ENCODE measurements at places on chromosomes 16 and 17. TPM values are rescaled to one million over a fixed set of nuclear protein-coding genes. Genes with fewer than 3 reads are reported as not detected.

DNA sequence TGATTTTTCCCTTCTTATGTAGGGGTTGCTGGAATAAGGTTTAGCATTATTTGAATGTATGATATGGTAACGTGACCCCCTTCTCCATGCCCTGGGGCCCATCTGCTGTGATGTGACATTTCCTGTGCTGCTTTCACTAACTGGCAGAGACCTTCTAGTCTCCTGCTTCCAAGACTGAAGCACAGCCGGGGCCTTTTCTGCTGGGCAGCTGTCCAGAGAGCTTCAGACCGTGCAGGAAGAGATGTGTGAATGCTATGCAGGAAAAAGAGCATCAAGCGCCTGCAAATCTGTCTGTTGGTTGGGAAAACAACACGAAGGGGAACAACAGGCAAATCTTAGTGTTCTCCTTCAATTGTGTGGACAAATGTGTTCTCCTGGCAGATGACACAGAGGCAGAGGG lies 128.5 kb downstream of the SPACA3 start:
- DNase-seq = no peak

DNA sequence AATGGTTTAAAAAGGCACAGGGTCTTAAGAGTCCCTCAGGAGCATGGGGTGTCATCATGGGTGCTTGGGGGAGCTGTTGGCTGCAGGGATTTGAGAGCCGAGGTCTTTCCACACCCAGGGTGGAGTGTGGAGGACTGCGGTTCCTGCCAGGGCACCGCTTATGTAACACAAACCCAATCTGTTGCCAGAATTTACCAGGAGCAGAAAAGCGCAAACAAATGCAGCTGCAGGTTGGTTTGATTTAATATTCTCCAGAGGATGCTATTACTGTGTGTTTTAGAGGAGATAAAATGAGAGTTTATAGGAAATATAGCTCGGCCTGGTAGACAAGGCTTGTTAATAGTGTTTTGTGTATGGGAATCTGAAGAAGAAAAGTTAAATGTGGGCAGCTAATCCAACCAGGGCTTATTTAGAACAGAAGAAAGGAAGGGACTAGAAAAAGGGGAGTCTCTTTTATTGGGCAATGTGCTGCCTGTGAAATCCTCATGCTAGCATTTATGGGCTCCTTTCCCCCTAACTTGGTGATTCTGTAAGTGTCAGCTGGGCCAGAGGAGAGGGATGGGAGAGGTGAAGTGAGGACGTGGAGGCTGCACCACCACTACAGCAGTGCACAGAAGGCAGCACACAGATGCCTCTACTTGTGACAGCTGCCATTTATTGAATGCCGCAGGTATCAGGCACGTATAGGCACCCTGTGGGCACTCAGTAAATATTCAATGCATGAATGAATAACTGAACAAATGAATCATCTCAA lies 174.7 kb downstream of the KATNIP start:
- no peak for DNase-seq

DNA sequence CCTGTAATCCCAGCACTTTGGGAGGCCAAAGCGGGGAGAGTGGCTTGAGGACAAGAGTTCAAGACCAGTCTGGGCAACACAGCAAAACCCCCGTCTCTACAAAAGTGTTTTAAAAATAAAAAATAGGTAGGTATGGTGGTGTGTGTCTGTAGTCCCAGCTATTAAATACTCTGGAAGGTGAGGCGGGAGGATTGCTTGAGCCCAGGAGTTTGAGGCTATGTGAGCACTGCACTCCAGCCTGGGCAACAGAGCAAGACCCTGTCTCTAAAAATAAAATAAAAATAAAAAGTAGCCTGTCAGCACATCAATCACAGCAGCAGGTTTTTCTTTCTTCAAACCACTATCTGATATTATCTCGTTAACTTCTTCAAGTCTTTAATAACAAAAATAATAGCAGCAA lies 1.6 kb downstream of the USP31 start:
- DNase-seq = no peak

GRCh38 chr16:822909-823297 lies 22.4 kb upstream of the GNG13 start:
- DNase-seq = no peak

DNA sequence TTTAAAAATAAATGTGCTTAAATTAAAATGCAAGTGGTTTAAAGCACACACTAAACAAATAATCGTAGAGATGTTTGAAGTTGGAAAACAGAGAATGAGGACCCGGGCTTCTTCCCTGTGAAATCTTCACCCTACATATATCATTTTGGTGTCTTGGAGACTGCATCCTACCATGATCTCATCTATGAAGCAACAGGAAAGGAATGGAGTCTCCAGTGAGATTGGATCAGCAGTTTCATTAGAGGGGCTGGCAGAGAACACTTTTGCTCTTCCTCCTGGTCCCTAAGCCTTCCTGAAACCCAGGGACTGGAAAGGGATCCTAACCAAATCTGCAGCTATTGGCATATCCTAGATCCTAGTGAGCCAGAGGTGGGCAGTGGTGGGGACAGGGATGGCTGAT lies 85.0 kb downstream of the GRIN2A start:
- DNase-seq = no peak

DNA sequence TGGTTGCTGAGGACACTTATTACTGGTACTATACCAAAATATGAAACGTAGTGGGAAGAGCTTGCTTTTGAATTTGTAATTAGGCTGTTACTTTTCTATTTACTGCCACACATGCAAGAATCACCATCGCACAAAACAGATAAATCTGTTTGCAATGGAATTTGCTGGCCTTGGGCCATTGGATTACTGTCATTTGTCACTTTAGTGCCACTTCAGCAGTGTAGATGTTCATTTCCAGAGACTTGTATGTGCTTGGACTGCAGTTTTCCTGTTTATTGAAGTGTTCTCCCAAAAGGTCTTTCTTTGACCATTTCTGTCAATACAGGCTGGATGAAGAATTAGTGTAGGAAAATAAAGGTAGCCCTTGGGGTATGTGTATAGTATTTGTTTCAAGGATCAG lies 4.5 kb downstream of the USP10 start:
- no peak for DNase-seq

DNA sequence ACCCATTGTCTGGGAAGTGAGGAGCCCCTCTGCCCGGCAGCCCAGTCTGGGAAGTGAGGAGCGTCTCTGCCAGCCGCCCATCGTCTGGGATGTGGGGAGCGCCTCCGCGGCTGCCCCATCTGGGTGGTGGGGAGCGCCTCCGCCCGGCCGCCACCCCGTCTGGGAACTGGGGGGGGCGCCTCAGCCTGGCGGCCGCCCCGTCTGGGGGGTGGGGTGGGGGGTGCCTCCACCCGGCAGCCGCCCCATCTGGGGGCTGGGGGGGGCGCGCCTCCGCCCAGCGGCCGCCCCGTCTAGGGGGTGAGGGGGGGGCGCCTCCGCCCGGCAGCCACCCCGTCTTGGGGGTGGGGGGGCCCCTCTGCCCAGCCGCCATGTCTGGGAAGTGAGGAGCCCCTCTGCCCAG lies 78.4 kb downstream of the RPGRIP1L start:
- DNase-seq = no peak

DNA sequence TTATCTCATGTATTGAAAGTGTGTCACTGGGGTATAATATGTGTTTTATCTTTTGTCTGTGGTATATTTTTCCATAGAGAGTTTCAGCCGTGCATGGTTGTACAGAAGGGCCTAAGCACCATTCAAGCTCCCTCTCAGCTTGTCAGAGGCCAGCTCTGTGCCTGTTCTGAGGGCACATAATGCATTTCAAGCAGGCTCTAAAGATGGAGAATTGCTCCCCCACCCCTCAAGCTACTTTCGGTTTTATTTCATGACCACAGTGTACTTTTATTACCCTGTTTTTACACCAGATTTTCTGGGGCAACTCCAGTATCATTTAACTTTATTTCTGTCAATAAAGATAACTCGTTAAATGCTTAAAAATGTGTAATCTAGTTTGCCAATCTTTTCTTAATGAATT lies 131.7 kb downstream of the SHISA6 start:
- no peak for DNase-seq

DNA sequence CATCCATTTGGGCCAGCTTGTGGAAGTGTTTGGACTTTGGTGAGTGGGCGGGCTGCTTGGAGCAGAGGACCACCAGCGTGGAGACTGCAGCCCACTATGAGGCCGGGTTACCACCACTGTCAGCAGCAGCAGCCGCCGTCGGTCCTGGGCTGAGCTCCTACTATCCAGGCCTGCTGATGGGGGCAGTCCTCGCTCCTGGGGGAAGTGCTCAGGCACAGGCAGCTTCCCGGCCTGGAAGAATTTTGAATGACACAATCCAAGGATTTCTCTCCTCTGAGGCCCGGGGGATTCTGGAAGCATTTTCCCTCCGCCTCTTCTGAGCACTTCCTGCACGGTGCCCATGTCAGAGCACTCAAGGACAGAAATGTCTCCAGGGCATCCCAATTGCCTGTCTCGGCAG lies 5.3 kb upstream of the NOD2 start:
- no peak for DNase-seq

DNA sequence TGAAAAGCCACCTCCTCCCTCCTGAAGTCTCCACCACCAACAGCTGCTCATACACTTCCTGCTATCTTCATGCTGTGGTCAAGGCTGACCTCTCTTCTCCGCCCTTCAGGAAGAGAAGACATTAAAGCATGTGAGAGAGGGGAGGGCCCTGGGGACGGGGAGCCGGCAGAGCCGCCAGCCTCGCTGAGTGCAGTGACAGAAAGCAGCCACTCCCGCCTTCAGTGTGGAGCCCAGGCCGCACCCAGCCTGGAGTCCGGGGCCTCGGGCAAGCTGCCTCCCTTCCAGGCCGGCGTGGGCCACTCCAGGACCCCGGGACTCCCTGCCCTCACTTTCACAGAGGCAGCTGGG lies 94.7 kb upstream of the TNRC6C start:
- DNase-seq = no peak

GRCh38 chr17:57586742-57587141 lies 158.4 kb downstream of the CCDC182 start:
- no peak for DNase-seq

The GNGT2 gene
- 1.5 TPM for total RNA-seq

The CALB2 gene
- 190 TPM for total RNA-seq

The GINS2 gene
- total RNA-seq = 0.32 TPM

The C16orf89 gene
- 14.1 TPM for total RNA-seq

The OR1A1 gene
- not detected for total RNA-seq

The KIF2B gene
- total RNA-seq = not detected

The C1QTNF8 gene
- total RNA-seq = not detected

The EVPLL gene
- total RNA-seq = 0.22 TPM

The PRR11 gene
- total RNA-seq = 2.9 TPM

All from mesenteric fat pad (tissue), 1 donor.